Fibroblast of skin of scalp (primary cell): ENCODE measurements at places on chromosomes 2 and 18.

DNA sequence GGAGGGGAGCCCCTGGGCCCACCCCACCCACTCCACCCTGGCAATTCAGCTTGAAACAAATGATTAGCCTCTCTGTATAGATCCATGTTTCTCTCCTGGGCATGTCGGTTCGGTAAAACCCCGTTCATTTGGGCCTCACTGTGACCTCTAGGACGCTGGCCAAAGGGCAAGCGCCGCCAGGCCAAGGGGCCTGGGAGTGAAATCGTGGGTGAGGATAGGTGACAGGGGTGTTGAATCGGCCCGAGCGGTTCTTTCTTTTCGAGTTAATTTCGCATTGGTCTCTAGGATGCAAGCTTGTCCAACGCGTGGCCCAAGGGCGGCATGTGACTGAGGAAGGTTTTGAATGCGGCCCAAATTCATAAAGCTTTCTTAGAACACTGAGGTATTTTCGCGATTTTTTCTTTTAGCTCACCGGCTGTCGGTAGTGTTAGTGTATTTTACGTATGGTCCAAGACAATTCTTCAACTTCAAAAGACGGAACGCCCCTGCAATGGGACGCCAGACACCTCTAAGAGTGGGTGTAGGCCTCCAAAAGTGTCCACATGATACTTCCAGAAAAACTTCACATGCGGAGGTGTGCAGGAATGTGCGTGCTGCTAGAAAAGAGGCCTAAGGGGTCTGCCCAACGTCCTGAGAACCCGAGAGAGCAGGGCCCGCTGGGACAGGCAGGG lies 9.8 kb upstream of the ARID5A start:
- DNase-seq: no peak

DNA sequence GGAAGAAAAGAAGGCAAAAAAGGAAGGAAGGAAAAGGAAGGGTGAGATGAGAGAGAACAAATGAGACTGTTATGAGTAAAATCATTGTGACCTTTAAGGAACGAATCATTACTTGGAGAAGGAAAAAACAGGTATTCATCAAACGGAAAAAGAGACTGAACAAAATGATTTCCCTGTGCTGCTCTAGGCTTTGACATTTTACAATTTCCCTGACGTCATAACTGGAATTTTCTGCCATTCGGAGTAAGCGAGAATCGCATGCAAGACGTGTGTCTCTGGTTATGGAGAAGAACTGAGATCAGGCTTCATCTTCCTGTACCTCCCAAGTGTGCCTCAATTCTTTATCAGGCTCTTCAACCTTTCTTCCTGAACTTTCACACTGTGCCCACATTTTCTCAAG lies 534.7 kb upstream of the KLHL29 start:
- DNase-seq: no peak

- DNase-seq: peak; percentile 82
These were observed 13.1 kb downstream of the GNLY start for GRCh38 chr2:85707304-85707703.

DNA sequence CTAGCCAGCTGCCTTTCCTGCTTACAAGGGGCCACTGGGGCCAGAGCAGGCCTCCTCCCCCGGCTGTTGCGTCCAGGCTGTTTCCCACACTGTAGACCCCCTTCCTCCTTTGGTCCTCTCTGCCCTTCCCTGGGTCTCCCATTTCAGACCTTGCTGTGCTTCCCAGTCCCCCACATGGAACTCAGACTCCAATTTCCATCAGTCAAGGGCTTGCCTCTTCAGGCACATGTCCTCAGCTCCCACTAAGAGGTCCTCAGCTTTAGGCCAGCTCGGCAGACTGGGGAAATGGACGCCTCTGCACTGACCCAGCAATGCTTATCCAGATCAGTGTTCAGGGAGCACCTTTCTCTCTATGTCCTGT lies 98.0 kb upstream of the BZW1 start:
- no peak for DNase-seq

DNA sequence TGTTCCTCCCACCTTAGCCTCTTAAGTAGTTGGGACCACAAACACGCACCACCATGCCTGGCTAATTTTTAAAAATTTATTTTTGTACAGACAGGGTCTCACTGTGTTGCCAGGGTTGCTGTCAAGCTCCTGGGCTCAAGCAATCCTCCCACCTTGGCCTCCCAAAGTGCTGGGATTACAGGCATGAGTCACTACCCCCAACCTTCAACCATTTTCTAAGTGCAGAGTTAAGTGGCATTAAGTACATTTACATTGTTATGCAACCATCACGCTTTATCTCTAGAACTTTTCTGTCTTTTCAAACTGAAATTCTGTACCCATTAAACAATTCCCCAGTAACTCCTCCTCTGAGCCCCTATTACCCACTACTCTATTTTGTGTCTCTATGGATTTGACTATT lies 45.9 kb upstream of the AFF3 start:
- DNase-seq: no peak

DNA sequence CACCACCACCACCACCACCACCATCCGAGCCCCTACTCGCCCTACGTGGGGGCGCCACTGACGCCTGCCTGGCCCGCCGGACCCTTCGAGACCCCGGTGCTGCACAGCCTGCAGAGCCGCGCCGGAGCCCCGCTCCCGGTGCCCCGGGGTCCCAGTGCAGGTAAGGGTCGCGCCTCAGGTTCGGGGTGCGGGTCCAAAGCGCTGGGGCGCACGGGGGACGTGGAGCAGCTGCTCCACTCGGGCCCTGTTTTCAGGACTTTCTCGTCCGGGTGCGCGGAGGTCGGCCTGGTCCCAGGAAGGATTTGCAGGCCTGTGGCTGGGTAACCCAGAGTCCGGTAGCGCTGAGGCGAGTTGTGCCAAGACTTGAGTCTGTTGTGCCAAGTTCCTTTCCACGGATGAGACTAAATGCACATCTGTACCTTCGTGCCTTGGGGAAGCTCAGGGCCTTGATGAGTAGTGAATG lies 2.8 kb downstream of the GATA6 start:
- no peak for DNase-seq

- no peak for DNase-seq
These were observed 19.1 kb downstream of the SLC25A12 start for GRCh38 chr2:171874963-171875362.
